T-helper 9 cell (primary cell): ENCODE measurements at places on chromosomes 7 and 10.

GRCh38 chr7:74148491-74148890 is 25.7 kb upstream of the EIF4H start:
- no peak for DNase-seq

DNA sequence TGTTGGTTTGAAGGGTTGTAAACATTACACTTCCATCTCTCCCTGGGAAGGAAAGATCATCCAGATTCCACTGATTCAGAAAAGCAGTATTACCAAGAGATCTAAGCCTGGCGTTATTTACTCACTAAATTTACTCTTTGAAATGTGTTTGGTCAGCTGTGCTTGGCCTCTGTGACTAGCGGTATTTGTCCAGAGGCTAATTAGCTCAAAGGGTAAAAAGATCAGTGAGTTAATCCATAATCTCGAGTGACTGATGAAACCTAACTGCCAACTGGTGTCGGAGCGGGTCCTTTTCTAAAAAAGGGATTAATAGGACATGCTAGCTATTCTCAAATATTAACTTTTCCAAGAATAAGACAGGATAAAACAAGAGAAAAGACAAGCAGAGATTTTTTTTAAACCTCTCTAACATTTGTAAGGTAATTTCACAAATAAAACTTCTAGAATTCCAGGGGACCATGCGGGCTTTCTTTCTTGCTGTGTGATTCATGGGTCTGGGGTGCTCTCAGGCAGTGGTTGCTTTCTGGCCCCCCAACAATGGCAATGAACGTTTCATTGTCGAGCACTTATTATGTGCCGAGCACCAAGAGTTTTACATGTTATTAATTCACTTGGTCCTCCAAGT is 247.3 kb upstream of the AOAH start:
- no peak for DNase-seq

DNA sequence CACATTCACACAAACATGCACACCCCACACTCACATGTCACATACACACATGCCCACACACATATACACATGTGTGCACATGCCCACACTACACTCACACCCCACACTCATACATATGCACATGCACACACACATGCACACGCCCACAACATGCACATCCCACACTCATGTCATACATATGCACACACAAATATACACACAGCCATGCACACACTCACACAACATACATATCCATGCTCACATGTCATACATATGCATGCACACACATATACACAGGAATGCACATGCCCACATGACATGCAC is 219.8 kb downstream of the DNAJB6 start:
- DNase-seq: no peak

DNA sequence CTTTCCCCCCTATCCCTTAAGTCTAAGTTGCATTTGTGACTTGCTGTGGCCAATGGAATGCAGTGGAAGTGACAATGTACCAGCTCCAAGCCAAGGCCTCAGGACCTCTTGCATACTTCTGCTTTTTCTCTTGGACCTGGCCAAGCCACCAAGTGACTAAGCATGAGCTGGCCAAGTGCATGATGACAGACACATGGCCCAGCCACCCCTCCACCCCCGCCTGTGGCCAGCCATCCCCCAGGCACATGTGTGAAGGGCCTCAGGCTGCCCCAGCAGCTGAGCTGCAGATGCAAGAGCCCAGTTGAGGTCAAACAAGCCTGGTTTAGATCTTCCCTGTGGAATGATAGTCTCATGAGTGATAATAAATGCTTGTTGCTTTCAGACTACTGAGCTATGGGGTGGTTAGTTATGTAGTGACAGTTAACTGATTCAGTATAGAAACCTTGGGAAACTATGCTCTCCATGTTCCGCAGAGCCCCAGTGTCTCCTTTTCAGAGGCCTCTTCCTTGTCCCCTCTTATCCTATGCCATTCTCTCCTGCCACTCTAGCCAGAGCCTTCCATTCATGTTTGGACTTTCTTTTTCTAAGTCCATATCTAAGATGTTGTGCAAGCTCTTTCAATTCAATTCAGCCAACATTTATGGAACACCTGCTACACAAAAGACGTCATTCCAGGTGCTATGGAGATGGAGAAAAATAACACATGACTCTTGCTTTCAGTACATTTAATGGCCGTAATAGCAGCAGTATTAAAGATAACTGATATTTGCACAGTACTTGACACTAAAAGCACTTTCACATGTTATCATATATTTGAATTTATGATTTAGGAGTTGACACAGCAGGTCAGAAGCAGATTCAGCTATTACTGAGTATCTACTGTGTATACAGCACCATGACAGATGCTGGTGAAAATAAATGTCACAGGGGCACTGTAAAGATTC is 55.5 kb upstream of the LOXL4 start:
- DNase-seq: no peak

DNA sequence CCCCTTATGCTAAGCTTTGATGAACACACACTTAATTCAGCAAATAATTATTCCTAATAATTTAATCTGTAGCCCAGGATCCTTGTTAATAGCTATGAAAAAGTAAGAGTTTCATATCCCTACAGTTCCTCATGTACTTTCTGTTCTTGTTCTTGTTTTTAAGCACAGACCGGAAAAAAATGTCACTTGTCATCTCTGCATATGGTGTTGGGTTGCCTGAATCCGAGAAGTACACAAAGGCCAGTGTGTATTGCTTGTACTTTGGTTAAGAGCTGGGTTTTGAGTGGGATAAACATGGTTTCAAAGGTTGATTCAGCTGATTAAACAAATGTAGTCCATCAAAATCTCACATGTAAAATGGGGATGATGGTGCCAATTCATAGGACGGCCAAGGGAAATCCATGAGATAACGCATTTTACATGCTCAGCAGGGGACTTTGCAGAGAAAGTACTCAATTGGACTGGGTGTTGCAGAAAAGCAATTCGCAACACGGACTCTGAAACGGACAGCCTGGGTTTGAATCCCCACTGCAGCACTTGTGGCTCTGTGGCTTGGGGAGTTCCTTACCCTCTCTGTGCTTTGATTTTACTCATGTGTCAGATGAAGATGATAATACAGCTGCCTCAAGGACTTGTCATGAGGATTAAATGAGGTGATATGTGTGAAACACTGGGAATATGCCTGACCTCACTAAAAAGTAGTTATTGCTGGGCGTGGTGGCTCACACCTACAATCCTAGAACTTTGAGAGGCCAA is 71.7 kb downstream of the MAP3K8 start:
- no peak for DNase-seq

DNA sequence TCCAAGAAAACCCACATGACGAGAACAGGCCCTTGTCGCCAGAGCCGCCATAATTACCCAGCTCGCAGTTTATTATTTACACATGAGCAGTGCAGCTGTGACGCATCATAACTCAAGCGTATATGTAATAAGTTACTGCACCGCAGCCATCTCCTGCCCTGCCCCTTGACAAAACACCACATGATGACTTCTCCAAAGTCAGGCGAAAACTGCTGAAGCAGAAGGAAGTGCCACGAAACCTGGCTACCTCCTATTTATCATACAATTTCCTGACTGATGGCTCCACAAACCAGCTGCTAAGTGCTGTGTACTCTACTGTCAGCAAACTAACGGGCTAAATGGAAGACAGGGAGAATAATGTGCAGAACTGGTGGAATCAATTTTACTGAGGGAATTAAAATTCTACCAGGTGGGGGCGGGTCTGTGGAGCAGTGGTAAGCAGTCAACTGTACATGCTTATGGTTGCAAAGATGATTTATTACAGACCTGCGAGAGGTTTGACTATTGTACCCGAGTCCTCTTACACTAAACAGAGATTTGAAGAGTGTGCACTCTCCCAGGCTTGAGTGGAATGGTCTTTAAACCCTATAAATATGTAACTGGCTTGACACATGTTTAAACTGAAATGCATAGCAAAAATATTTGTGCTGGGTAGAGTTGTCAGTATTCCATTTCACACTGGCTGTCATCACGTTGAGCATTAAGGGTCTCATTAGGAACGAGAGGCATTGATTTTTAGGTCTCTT is 156.0 kb downstream of the GLI3 start:
- DNase-seq: no peak

- no peak for DNase-seq
These were observed 151.4 kb downstream of the TMEM168 start for GRCh38 chr7:112638675-112639400.

GRCh38 chr10:77118603-77119282 is 518.9 kb downstream of the KCNMA1 start:
- DNase-seq: no peak

DNA sequence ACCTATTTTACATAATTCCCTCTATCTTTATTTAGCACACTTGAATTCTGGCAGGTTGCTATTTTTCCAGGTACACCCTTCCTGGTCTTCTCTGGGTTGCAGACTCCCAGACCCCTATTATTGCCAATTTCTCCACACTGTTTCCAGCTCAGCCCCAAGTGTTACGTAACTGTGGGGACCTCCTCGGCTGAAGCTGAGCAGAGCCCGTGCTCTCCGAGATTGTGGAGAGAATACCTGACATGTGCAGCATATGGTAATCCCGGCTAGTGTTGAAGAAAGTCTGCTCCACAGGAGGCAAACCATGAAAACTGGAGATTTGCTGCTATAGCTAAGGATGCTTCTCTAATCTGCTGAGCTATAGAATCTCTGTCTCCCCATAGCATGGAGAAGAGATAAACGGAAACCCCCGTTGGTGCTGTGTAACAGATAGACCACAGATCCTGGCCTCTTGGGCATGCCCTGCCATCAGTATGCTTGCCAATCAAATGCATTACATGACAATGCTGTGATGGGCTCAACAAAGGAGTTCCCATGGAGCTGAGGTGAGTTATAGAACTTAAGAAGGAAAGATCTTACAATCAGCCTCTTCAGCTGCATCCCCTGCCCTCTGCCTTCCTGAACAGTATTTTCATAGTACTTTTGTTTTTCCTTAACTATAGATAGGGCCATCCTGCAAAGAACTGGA is 144.6 kb upstream of the AOAH start:
- no peak for DNase-seq

- no peak for DNase-seq
These were observed 173.5 kb downstream of the SRPK2 start for GRCh38 chr7:105215182-105215581.

- DNase-seq: no peak
These were observed 557 bp upstream of the LSM8 start for GRCh38 chr7:118183428-118183785.

DNA sequence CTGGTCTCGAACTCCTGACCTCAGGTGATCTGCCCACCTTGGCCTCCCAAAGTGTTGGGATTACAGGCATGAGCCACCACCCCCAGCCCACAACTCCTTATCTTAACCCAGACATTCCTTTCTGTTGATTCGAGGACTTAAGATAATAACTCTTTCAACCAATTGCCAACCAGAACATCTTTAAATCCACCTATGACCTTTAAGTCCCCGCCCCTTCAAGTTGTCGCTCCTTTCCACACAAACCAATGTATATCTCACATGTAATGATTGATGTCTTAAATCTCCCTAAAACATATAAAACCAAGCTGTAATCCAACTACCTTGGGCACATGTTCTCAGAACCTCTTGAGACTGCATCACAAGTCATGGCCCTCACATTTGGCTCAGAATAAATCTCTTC is 7.8 kb upstream of the ANKRD2 start:
- DNase-seq: no peak

GRCh38 chr7:79182283-79182682 is 271.2 kb downstream of the MAGI2 start:
- no peak for DNase-seq

- no peak for DNase-seq
These were observed 3.1 kb upstream of the SMNDC1 start for GRCh38 chr10:110307805-110308204.

DNA sequence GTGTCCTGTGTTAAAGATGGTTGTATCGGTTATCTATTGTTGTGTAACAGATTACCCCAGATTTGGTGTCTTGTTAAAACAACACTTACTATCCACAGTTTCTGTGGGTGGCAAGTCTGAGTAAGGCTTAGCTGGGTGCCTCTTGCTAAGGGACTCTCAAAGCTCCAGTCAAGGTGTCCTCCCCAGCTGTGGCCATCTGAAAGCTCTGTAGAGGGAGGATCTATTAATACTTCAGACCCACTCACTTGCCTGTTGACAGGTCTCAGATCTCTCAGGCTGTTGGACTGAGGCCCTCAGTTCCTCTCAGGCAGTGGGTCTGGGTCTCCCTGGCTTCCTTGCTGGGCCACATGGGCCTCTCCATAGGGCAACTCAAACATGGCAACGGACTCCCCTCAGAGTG is 19.6 kb downstream of the ARID5B start:
- no peak for DNase-seq

DNA sequence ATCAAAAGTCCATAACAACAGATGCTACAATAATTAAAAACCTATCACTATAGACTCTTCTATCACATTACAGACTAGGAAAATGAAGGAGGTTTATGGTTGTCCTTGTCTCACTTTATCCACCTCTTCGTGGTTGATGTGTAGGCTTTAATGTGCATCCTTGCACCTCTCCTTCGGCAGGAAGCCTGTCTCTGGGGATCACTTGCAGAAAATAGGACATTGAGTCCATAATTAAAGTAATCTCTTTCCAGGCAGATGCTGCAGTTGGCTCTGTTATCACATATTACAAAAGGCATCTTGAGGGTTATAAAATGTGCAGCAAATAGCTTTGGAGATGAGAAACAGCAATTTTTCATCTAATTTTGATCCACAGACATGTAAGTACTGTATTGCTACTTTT is 168.4 kb downstream of the RELN start:
- no peak for DNase-seq

- DNase-seq: no peak
These were observed 76.4 kb downstream of the NKX6-2 start for GRCh38 chr10:132709471-132709951.

DNA sequence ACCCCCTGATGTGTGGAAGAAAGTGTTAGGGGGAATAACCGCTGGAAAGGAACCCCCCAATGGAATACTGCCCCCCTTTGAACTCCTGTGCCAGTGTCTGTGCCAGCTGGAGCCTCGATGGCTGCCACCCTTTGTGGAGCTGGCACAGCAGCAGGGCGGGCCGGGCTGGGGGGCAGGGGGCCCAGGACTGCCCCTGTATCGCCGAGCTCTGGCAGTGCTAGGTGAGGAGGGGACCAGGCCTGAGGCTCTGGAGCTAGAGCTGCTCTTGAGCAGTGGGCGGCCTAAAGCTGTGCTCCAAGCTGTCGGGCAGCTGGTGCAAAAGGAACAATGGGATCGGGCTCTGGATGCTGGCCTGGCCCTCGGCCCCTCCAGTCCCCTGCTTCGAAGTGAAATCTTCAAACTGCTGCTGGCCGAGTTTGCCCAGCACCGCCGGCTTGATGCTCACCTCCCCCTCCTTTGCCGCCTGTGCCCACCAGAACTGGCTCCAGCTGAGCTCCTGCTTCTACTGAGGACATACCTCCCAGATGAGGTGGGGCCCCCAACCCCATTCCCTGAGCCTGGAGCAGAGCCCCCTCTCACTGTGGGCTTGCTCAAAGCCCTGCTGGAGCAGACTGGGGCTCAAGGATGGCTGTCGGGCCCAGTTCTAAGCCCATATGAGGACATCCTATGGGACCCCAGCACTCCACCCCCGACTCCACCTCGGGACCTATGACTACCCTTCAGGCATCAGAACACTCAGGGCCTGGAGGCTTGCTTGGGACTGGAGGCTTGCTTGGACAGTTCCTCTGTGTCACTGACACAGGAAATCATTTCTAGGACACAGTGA is 2.2 kb downstream of the HPS6 start:
- DNase-seq: no peak

- no peak for DNase-seq
These were observed 91.4 kb downstream of the PRLHR start for GRCh38 chr10:118504044-118504443.
